ENCODE measurements at places on chromosomes 4 and X.
A peak's percentile ranks its signal among the peaks of the same experiment; 100 is the strongest.

DNA sequence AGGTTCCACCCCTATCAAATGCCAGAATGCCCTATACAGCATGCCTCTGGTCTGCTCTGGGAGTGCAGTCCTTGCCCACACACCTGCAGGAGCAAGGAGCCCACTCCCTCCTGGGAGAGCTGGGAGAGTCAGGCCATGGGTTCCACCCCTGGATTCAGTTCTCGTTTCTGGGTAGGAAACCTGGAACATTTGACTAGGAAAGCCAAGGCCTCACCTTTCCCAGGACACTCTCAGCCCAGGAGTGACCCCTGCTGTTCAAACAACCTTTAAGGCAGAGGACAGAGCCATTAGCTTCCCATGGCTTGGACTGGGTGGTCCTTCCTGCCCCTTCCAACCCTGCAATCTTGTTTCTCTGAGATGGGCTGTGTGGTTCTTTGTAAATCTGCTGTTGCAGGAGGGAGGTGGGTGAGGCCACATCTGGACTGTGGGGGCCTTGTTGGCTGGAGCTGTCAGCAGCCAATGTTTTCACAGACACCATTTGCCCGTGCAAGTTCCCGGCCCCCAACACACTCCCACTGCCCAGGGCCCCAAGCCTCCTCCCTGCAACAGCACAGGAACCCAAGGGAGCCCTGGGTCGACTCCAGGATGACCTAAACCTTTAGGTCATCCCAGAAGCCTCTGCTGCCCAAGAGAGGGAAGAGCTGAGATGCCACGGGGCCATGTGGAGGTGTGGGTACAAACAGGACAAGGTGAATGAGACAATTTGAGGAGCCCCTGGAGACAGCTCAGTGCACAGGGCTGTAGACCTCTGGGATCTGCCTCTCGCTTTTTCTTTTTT lies 104.4 kb downstream of the PJA1 start:
- DNase-seq = no peak

DNA sequence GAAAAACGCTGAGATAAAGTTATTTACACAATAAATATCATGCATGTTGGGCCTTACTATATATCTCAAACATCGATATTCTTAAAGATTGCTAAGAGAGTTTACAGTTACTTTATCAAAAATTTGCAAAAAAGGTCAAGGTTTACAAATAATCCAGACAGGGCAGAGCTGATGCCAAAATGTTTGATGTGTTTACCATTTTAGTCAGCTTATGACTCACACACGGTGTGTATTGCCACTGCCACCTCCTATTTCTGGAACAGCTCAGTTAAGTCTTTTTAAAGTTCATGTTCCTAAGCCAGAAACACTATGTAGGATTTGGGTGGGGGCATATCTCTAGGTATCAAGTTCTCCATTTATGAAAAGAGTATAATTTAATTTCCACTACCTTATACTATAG lies 580.6 kb downstream of the INPP4B start:
- no peak for DNase-seq

GRCh38 chr4:152458801-152459302 lies 77.0 kb downstream of the FBXW7 start:
- no peak for DNase-seq

DNA sequence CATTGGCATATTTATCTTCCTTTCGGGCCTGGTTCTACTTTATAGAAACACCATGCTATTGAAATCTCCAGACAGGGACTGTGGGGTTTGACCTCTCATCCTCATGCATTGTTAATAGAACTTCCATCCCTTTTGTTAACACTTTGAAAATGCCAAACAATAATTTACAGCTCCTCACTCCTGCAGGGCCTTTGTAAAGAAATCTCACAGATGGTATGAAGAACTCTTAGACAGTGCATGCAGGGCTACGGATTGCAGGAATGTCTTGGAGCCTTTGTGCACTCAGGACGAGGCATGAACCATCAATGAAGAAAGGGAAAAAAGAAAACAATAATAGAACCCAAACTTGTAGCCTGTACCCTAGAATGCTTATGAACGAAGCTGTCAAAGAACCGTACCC lies 92.8 kb upstream of the TMEM47 start:
- no peak for DNase-seq

DNA sequence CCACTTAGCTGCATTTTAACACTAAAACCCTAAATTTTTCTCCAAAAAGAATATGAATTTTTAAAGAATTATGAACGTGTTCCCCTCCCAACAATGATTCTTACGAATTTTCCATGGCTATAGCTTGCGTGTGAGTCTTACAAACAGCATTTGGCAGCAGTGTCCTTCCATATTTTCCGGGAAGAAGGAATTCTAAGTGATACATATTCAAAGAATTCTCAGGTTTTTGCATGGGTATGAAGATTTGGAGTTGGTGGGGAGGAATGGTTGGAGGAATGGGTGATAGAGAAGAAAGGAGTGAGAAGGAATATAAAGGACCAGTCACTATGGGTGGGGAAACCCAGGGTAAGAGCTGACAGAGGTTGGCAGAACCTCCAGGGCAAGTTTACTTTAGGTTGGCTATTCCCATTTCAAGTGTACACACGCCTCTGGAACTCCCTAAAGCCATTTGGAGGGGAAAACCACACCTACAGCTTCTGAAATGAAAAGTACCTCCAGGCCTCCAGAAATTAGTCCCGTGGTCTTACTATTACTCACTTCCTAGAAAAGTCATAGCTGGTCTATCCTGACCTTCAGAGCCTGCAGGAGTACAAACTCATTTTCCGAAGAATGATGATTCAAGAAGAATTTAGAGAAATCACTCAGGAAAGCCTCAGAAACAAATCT lies 420.8 kb upstream of the DIPK2B start:
- DNase-seq = no peak

GRCh38 chr4:149370785-149371420 lies 444.7 kb downstream of the IQCM start:
- peak; percentile 27 for DNase-seq

GRCh38 chr4:8167815-8168214 lies 9.2 kb upstream of the ABLIM2 start:
- DNase-seq = no peak

GRCh38 chr4:4694296-4694772 lies 152.5 kb upstream of the STX18 start:
- DNase-seq = peak; percentile 8

DNA sequence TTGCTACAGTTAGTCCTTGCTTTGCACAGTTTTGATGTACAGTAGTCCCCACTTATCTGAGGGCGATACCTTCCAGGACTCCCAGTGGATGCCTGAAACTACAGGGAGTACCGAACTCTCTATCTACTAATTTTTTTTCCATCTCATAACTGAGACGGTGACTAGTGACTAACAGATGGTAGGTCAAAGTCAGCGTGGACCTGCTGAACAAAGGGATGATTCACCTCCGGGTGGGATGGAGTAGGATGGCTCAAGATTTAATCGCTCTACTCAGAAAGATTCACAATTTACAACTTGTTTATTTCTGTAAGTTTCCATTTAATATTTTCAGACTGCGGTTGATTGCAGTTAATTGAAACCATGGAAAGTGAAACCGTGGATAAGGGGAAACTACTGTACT lies 655.8 kb downstream of the ZNF674 start:
- no peak for DNase-seq

- DNase-seq = no peak
These were observed 119.7 kb downstream of the PCDH7 start for GRCh38 chr4:30839583-30840520.

DNA sequence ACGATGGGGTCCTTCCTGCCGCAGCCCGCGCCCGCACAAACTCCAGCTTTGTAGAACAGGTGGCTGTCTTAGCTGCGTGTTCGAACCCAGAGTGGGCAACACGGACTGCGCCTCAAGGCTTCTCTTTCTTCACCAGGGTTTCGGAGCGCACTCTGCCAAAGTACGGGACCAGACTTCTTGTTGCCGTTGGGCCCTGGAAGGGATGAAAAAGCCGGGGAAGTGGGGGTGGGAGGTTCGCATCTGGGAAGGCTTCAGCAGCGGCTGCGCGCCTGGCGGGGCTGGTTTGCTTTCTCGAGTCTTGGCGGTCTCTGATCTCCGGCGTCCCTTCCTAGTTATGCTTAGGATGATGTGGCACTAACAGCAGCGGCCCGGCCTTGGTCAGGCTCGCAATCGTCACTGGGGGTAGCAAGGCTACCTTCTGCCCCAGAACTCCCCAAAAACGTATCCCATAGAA lies 673 bp downstream of the PARM1 start:
- peak; percentile 7 for DNase-seq

GRCh38 chr4:138609943-138610350 lies 367.8 kb upstream of the SLC7A11 start:
- no peak for DNase-seq

- DNase-seq = no peak
These were observed 293.1 kb downstream of the CAMK2D start for GRCh38 chr4:113468165-113469022.

GRCh38 chr4:39635023-39635422 lies 3.6 kb downstream of the SMIM14 start:
- DNase-seq = no peak

DNA sequence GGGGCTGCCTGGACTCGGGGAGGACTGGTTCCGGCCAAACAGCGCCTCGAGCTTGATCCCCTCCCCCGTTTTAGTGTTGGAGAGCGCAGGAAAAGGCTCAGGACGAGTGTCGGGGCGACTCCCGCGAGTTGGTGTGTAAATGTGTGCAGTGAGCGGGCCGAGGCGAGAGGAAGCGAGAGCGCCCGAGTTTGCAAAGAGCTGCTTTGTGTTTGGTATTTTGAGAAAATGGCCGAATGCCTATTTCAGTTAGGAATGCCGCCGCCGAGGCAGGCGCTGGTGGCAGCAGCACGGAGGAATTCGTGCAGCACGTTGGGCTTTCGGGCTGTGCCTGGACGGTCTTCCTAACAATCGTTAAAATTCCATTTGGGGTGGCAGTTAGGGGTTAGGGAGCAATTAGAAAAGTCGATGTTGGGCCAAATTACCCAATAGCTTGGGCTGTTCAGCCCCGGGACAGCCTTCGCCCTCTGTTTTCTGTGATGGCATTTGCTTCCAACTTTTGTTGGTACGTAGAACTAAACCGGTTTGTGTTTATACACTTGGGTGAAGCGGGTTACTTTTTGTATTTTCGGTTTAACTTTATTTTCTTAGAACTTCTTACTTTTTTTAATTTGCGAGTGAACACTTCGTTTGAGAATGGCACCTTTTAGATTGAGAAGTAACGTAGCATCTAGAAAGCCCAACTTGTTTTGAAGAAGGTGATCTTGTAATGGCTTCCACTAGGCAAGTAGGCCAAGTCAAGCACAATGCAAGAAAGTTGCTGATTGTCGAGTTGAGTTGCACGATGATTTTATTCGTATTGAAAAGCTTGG lies 1.6 kb downstream of the REST start:
- peak; percentile 58 for DNase-seq

- DNase-seq = no peak
These were observed 420.3 kb downstream of the FAT4 start for GRCh38 chr4:125735102-125735501.

- no peak for DNase-seq
These were observed 44.4 kb downstream of the POLR2B start for GRCh38 chr4:57023104-57023503.

DNA sequence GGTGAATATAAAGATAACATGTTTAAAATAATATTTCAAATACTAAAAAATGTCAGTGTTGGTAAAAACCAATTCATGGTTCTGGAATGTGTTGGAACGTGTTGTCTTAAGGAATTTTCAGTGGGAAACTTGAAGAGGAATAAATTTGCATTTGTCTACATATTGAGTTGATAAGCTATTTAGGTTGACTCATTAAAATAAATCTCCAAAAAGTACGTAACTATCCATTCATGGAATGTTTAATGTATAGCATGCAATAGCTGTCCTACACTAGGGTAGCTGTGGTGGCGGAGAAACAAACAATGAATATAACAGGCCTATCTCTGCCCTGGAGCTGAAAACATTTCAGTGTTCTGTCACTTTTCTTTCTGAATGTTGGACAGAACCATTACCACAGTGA lies 20.3 kb downstream of the SHISA3 start:
- DNase-seq = no peak

DNA sequence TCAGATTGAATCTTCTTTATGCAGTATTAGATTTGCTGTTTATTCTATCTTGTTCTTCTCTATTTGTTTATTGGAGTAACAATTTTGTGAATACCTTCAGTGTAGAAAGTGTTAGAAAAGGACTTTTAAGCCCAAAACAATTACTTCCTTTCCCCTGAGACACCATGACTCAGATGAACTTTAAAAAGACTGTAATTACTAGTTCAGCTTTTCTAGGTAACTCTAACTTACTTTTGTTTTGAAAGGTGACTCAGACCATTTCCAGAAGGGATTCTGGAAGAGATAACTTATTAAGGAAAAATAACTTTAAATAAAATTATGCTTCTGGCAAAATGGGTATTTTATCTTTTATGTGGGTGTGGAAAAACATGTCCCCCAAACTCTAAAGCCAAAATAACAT lies 561.5 kb upstream of the PCDH10 start:
- no peak for DNase-seq

DNA sequence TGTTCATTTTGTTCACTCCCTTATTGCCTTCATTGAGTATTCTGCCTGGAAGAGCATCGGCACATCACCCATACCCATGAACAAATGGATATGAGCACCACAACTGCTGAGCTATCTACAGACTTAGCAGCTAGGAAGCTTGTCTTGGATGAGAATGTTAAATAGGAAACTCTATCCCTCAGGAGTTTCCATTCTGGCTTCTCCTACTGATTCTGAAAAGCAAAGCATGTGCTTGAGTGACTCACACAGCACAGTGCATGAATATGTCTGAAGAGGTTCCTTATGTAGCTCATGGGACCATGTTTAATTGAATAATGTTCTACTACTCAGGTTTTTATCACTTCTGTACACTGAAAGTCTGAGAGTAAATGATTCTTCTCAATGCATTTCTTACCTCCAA lies 57.3 kb upstream of the MXRA5 start:
- DNase-seq = no peak

- DNase-seq = no peak
These were observed 76.0 kb downstream of the SYTL5 start for GRCh38 chrX:38082309-38082708.

DNA sequence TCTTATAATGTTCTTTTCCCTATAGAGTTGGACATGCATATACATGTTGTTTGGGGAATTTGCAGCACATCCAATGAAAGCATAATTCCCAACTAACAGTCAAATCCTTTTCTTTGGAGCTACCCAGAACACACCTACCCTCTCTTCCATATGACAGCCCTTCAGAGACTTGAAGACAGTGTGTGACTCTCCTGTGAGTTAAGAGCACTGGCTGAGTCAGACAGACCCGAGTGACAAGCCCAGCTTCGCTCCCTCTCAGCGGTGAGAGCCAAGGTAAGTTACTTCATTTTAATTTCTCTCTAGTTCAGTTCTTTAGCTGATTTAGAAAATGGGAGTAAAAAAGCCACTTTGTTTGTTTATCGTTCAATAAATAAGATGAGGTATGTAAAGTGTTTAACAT lies 86.3 kb downstream of the RTL9 start:
- DNase-seq = no peak

- DNase-seq = no peak
These were observed 117.2 kb downstream of the SLIT2 start for GRCh38 chr4:20368926-20369325.

GRCh38 chr4:118834070-118834469 lies 1.9 kb downstream of the SEC24D start:
- DNase-seq = no peak

Data from RPMI8226 (cell line).